Right ventricle myocardium superior (tissue), 1 donor: ENCODE measurements at places on chromosomes 6 and 20. TPM values are rescaled to one million over a fixed set of nuclear protein-coding genes. Genes with fewer than 3 reads are reported as not detected.
A peak's percentile ranks its signal among the peaks of the same experiment; 100 is the strongest.

GRCh38 chr20:32823737-32824588 lies 4.2 kb downstream of the MAPRE1 start:
- DNase-seq = no peak

- DNase-seq = no peak
Measured at GRCh38 chr6:68343901-68344300, 291.2 kb upstream of the ADGRB3 start.

DNA sequence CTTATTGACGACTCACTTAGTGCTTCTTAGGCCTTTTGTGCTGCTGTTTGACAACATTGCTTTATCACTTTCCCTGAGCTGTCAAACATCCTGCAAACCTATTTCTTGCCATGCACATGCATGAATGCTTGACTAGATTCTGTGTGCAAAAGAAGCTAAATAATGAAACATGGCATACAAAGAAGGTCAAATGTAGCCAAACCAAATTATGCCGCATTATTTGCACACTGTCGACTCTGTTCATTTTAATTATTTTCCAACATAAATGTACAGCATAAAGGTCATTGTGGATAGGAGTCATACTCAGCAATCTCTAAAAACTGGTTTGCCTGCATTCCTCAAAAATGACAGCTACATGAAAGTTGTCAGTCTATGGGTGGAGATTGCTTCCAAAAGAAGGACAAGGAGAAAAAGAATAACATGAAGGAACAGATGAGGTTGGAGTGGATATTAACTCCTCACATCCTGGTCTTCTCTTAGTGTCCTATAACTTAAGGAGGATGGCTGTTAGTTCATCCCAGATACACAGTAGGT lies 123.1 kb upstream of the STXBP5 start:
- DNase-seq = no peak

DNA sequence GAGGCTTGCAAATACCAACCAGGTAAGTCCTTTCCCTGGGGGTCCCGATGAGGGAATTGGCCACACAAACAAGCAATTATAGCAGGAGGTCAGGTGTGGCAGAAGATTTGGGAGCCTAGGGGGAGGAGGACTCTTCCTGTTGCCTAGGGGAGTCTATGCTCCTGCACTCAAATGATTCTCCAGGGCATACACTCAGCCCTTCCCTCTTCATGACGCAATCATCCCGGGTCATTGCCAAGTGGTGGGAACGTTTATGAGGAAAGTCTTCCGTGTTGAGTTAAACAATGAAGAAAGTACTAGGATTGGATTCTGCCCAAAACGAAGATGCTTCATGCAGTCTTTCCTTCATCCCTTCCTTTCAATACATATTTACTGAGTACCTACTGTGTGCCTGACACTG lies 186.5 kb upstream of the TSHZ2 start:
- DNase-seq = peak; percentile 49

GRCh38 chr6:113756290-113756665 lies 100.9 kb upstream of the MARCKS start:
- DNase-seq = no peak

The HLA-F gene
- 27.2 TPM for total RNA-seq

GRCh38 chr6:40551966-40552505 lies 35.1 kb downstream of the LRFN2 start:
- no peak for DNase-seq
